Tibial nerve (tissue), 4 donors: ENCODE measurements at places on chromosomes 5 and 9. TPM values are rescaled to one million over a fixed set of nuclear protein-coding genes. Genes with fewer than 3 reads are reported as not detected.

BNIP1 gene
- 6.9 TPM for total RNA-seq

DNA sequence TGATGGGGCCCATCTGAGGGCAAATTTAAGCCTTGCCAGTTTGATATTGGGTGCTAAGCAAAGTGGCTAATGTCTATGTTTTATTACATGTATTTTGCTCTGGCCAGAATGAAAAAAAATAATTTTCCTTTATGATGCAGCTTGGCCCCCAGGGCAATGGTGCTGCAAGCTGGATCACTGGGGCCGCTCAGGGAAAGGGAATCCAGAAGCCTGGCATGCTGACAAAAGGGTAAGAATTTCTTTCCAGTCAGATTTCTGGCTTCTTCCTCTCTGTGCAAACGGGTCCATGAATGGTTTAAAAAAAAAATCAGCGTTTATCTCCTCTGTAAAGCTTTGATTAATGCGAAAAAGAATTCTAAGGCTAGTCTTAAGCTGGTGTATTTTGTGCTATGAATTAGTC is 138.4 kb downstream of the MAPKAP1 start:
- no peak for DNase-seq

DNA sequence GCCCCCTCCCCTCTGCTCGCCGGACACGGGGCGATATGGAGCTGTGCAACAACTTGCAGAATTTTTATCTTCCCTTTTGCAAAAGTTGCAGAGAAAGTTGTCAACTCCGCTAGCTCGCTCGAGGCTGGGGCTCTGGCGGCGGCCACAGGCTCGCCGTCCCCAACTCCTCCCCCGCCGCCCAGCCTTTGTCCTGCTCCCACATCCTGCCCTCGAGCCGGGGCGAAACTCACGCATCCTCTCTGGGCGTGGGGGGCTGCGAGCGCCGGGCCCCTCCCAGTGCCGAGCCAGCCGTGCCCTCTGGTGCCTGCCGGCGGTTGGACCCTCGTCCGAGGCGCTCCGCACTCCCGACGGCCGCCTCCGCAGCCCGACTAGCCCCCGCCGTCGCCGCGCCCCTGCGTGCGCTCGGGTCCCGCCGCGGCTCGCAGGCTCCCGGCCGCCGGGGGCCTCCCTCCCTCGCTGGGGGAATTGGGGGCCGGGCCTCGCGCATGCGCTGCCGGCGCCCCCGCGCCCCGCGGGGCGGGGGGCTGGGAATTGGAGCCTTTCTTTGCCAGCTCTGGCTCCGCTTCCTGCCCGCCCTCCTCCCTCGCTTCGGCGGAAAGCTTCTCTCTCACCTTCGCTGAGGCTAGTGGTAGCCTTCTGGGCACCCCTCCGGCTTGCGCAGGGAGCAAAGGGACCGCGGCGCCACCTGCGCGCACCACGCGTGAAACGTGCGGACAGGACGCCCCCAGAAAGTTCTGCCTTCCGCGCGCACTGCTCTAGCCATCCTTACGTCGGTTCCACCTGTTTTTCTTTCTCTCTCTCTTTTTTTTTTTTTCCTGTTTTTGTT is at the start of gene CCNJL:
Gene CCNJL (minus strand): TSS at position 431 of the 826 bp plus-strand sequence. CDS start 641 bp downstream, outside the sequence.
- no peak for DNase-seq

DNA sequence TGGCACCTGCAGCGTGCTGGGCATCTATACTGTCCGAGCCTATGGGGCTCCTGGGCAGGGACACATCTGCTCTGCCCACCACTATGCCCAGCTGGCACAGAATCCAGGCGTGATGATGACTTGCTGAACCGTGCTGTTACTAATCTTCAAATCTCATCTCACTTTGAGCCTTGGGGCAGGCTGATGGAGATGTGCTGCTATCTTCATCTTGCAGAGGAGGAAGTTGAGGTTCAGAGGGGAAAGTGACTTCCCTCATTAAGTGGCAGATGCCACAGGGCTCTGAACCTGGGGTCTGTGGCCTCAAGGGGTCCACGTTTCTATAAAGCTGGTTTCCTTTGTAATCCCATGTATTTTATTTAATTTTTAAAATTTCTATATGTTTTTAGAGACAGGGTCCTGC is 4.7 kb downstream of the SLC2A6 start:
- DNase-seq, result no peak
